ENCODE measurements at places on chromosomes 1 and 21.

DNA sequence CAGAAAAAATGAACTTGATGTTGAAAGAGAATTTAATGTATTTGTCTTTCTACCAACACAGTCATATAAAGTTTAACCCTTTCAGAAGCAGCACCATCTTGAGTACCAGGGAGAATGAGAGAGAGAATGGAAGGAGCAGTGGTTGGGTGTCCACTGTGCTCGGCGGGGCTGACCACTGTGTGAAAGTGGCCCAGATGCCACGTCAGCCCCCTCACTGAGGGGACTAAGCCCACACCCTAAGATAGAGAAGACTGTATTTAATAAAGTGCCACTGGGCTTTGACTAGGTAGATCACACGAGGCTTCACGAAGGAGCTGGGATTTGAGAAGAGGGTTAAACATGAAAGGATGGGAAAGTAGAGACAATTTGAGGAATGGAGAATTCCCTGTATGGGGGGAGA, 31.2 kb downstream of the BATF3 start:
- ATAC-seq, result no peak

GRCh38 chr1:32020339-32020738, 6.7 kb downstream of the KHDRBS1 start:
- ATAC-seq, result peak; percentile 10

DNA sequence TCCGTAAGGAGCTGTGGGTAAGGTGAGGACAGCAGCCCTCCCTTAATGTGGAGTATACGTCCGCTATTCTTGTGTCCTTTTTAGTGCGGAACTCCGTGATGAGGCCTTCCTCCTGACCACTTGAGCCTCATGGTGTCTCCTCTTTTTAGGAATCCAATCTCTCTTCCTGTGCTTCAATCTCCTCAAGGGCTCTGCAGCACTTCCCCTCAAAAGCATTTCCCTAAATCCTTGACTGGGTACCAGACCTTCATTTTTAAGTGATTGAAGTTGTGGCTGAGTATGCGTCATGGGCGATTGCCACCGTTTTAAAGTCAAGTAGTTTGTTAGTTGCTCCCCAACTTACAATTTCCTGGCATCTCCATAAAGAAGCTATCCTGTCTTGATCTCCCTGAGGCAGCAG, 62.8 kb downstream of the SAMSN1 start:
- ATAC-seq, result no peak

DNA sequence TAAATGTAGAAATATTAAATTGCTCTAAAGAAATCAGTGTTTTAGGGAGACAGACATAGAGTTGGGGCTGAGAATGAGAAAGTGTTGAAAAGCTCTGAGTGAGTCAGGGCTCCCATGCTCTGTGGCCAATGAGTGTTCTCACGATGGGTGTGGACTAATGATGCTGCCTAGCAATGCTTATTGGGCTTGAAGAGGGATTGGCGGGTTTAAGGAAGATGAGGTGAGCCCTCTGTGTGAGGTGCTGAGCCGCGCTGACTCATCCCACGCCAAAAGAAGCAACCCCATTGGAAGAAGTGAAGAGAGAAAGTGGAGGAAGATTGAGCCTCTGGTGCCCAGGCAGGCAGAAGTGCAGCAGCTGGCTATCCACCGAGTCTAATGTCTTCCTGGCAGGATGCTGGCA, 65.1 kb upstream of the DPT start:
- ATAC-seq, result no peak

DNA sequence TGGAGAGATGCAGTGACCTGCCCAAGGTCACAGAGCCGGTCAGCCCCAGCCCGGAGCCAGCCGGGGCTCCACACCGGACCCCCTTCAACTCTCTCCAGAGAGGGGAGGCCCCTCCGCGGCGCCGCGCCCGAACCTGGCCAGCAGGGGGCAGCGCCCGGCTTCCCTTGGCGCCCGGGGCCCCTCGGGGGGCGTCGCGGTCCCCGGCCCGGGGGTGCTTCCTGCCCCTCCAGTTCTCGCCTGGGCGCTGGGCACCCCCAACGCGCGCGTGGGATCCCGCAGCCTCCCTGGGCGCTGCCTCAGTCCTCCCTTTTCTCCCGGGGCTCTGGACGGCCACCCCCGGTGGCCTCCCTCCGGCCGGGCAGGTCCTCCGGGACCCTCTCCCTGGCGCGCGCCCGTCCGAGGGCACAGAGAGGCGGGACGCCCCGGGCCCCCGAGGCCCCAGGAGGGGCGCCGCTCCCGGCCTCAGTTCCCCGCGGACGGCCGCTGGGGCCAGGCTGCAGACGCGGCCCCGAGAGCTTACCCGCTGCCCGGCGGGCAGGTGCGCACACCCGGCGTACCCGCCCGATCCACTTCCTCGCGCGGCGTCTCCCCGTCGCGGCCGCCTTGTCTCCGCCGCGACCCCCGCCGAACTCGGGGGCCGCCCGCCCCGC, 406 bp downstream of the HTR1D start:
- peak; percentile 34 for ATAC-seq

GRCh38 chr1:40299366-40300248, 17.5 kb downstream of the COL9A2 start:
- ATAC-seq, result no peak

- no peak for ATAC-seq
Observed at GRCh38 chr1:43902058-43902831, 31.4 kb upstream of the ARTN start.

DNA sequence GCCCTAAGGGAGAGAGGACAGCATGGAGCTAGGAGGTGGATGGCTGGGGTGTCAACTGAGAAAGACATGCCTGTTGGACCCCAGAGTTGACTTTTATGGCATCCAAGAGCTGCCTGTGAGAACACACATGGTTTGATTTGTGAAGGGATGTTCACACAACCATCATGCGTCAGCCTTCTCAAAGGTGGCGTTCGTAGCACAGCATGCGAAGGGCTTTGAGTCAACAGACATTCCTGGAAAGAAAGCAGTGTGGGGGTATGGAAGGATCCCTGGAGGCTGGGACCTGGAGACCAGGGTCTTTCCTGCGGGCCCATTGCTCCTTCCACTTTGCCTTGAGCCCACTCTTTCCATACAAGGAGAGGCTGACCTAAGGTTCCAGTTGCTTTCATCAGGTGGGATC, 6.4 kb upstream of the WNT3A start:
- no peak for ATAC-seq

DNA sequence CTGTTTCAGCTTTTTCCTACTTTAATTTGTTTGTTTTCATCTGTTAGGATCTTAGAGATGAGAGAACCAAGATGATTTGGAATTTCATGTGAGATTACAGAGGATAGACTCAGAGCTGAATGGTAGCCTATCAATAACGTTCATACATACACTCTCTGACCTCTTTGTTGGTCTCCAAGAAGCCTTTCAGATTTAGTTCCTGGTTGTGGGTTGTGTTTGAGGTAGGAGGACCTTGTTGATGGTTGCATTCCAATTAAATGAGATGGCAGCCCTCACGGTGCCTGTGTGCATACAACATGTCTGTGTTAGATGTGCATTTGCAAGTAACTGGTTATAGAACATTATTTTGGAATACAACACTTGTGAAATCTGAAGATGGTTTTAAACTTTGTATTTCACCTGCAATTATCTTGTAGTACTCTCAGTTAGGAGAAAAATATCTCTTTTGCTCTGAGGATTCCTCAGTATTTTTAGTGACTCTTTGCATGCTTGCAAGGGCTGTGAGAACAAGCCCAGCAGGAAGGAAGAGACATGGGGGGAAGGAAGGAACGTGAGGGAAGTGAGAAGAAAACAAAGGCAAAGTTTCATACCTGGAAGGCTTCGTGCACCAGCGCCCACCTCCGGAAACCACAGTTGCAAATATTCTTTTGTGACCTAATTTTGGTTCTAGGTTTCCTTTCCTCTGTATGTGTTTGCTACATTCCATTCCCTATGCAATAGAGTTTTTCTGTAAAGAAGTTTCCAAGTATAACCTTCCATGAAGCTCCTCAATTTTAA, 291.8 kb downstream of the DISC1 start:
- ATAC-seq, result no peak

GRCh38 chr1:84294751-84295150, 6.8 kb upstream of the SAMD13 start:
- ATAC-seq, result no peak

DNA sequence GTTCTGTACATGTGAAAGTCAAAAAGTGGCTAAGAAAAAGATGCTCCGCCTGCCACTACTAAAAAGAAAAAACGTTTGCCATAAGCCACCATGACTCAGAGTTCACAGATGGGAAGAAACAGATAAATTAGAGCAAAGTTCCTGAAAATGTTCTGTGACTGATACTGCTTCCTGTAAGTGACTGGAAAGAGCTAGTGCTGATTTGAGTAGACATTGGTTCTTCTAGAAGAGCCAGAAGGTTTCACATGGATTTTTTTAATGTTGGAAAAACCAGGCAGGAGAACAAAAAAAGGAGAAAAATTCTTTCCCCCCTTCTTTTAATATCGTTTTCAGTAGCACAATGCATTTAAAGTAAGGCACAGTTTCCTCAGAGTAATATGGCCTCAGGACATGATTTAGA, 221.4 kb downstream of the HLX start:
- ATAC-seq, result peak; percentile 64

- no peak for ATAC-seq
Observed at GRCh38 chr1:102836991-102837390, 271.3 kb downstream of the COL11A1 start.

DNA sequence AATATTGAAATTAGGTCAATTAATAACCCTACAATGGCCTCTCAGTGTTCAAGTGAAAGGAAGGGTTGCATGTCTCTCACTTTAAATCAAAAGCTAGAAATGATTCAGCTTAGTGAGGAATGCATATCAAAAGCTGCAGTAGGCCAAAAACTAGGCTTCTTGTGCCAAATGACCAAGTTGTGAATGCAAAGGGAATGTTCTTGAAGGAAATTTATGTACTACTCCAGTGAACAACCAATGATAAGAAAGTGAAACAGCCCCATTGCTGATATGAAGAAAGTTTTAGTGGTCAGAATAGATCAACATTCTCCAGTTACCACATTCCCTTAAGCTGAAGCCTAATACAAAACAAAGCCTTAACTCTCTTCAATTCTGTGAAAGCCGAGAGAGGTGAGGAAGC, 10.0 kb downstream of the MAEL start:
- no peak for ATAC-seq

- no peak for ATAC-seq
Observed at GRCh38 chr1:45490121-45490625, 790 bp downstream of the TESK2 start.

DNA sequence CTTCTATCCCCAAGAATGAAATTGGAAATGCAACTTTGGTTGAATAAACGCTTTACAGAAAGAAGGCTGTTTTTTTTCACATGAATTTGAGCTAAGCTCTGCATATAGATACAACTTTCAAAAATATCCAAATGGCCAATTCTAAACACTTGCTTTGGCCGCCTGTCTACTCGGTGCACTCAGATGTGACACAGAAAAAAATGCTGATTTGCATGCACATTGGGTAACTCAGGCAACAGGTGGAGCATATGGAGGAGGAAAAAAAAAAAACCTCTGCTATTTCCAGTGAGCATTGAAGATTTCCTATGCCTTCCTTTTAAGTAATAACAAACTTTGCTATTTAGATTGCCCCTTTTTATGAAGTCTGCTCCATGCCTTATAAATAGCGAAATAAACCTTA, 262.5 kb downstream of the GRIK1 start:
- ATAC-seq, result no peak

DNA sequence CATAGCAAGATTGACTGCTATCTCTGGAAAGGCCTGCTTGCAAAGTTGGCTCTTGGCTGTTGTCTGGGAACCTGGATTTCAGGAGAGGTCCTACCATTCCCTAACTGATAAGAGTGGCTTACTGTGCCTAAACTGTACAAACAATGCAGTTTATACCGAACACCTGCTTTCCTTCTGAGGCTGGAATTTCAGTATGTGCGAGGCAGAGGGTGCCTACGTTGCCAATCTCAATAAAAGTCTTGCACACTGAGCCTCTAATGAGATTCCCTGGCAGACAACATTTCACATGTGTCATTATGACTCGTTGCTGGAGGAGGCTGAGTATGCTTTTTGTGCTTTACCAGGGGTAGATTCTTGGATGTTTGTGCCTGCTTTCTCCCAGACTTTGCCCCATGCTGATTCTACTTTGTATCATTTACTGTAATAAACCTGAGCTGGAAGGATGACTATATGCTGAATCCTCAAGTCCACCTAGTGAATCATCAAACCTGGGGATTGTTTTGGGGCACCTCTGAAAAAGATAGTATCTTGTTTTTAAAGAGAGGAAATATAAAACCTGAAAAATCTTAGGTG, 58.9 kb upstream of the GNG4 start:
- no peak for ATAC-seq

GRCh38 chr1:45836451-45836850, 33.0 kb downstream of the MAST2 start:
- no peak for ATAC-seq

DNA sequence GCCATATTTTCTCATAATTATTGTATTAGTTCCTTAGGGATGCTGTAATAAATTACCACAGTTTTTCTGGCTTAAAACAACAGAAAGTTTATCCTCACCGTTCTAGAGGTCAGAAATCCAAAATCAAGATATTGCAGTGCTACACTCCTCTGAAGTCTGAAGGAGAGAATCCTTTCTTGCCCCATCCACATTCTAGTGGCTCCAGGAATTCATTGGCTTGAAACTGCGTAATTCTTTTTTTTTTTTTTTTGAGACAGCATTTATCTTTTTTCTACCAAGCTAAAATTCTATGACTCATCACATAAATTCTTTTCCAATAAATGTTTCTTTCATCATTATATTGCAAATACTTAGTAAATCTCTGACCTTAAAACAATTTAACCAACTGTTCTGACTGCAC, 451.0 kb upstream of the RGS18 start:
- ATAC-seq, result no peak

GRCh38 chr1:214178102-214178501, 102.9 kb upstream of the SMYD2 start:
- no peak for ATAC-seq

DNA sequence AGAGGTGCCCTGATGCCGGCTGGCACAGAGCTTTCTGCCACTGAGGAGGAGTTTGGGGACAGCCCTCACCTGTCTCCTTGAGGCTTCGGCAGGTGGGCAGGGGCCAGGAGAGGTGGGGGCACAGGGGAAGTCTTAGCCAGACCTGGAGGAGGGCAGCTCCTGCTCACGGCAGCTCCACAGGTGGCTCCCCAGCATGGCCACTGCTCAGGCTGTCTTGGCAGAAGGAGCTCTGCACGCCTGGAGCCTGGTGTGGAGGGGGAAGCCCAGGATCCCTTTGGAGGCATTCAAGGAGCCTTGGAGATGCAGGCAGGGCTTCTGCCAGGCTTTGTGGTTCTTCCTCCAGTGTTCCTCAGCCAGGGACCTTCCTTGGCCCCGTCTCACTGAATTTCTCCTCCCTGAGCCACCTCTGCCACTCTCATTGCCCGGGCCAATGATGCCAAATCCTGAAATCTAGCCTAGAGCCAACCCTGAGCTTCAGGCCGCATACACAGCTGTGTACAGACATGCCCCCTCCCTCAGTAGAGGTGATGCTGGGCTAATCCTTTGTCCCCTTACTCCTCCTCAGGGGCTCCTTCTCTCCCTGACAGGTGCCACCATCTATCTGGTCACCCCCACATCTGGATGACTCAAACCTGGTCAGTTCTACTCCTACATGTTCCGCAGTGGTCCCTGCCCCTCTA, 251.8 kb upstream of the VAMP3 start:
- ATAC-seq, result no peak

GRCh38 chr1:208997726-208998312, 585.7 kb upstream of the CAMK1G start:
- ATAC-seq, result no peak

- ATAC-seq, result no peak
Observed at GRCh38 chr21:33696465-33696864, 54.2 kb downstream of the ITSN1 start.

GRCh38 chr21:22691658-22692057, 1693.4 kb downstream of the NCAM2 start:
- ATAC-seq, result no peak

All from gastroesophageal sphincter (tissue), 4 donors.